ENCODE measurements at places on chromosomes 16 and 17. TPM values are rescaled to one million over a fixed set of nuclear protein-coding genes. Genes with fewer than 3 reads are reported as not detected.

The NCBP3 gene
- polyA plus RNA-seq: 61.6 TPM

DNA sequence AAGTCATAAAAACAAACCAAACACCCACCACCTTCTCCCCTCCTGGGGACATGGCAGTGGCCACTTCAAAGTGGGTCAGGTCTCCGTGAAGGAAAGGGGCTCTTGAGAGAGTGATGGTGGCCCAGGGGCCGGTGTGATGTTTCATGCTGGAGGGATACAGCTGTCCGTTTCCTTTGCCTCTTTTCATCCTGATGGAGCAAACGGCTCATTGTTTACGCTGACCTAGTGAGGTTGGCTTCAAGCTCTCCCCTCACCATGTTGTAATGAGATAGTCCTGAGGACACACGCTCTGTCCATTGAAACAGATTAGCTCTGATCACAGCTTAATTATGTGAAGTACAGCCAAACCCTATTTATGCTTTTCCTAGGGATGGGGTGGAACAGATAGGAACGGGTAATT lies 34.2 kb downstream of the CDH13 start:
- no peak for DNase-seq

DNA sequence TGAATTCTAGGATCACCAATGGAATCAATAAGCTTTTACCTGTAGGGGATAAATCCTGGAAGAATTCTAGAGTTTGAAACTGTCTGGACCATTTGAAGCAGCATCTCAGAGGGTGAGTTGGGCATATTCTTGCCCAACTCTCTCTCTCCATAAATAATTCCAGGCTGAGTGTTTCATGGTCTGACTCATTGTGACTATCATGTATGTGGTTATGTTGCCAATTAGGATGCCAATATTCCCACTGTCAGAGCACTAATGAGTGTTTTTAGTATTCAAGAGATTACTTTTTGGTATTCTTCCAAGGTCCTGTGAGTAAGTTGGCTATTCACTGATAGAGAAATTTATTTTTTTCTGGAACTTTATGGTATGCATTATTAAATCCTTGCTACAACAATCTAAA lies 456.9 kb downstream of the TOX3 start:
- DNase-seq: no peak

DNA sequence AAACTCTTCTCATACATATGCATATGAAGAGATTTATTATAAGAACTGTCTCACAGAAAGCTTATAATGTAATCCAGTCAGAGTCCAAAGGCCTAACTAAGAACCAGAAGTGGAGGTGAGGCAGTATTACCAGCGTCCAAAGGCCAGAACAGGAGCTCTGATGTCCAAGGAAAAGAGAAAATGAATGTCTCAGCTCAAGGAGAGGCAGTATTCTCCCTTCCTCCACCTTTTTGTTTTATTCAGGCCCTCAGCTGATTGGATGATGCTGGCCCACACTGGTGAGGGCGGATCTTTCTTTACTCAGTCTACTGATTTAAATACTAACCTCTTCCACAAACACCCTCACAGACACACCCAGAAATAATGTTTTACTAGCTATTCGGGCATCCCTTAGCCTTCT lies 43.4 kb downstream of the FBXL20 start:
- DNase-seq: no peak

- no peak for DNase-seq
Observed at GRCh38 chr17:12641084-12641483, 24.6 kb upstream of the MYOCD start.

DNA sequence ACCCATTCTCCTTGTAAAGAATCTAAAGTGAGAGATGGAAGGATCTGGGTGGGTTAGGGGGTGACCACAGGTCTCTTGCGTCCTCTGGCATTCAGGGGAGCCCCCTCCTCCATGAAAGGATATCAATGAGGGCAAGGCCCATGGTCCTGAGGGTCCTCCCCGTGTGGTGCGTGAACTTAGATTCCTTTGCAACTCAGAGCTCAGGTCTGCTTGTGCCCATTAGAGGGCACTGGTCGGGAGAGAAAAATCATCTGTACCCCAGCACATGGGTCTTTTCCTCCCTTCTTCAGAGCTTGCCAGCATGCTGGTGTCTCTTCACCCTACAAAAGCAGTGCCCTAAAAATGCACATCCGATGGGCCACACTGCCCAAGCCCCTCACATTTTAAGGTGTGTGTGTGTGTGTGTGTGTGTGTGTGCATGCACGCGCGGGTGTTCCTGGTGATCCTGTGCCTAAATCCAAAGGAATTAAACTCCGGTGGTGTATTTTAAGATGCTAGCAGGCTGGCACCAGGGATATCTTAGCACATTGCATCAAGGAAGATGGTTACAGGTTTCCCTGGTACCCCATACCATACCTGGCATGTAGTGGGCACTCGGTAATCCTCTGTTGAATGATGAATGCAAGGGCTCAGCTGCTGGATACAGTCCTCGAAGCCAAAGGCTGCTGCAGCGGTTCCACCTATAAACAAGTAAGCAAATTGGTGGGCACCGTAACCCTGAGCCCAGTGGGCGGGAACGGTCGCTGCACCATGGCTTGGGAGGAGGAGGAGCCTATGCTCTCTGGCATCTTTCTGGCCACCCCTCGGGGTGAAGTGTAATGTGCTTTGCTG lies 4.7 kb downstream of the C1QTNF1 start:
- DNase-seq: no peak

GRCh38 chr16:88558457-88559442 lies 11.5 kb upstream of the ZC3H18 start:
- peak; percentile 79 for DNase-seq

GRCh38 chr16:23999663-24000062 lies 163.9 kb downstream of the PRKCB start:
- no peak for DNase-seq

- DNase-seq: no peak
Observed at GRCh38 chr17:12320286-12320685, 299.6 kb downstream of the MAP2K4 start.

The TNFRSF13B gene
- 0.59 TPM for polyA plus RNA-seq

DNA sequence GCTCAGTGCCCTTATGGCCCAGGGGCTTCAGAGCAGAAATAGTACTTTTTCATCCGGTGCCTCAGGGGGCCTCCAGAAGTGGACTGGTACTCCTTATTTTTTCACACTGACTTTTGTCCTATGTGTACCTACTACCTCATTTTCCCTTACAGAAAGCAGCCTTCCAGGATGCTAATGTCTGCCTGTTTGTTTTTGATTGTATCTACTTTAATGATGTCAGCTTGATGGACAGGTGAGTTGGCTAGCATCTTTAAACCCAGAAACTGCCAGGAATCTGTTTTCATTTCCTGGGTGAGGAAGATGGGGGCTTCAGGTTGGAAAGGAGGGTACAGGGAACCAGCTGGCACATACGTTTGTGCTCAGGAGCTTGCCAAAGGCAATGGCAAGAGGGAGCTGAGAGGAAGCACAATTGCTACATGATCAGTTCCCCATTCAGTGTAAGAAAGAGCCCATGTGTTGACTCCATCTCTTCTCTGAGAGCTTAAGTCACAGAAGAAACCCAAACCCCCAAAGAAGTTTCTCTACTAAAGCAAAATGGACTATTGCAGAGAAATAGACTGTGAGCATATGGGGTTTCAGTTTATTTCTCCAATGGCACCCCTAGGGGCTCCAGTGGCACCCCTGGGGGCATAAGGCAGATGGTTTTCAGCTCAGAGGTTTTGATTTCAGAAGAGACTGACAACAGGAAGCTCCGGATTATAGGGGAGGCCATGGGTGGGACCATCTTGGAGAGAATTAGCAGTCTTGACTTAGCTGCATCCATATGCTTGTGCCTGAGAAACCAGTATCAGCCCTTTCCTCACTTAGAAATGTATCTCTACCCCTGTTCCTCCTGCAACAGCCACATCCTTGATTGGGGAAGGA lies 16.3 kb downstream of the LIG3 start:
- no peak for DNase-seq

The QPRT gene
- polyA plus RNA-seq: 13.6 TPM

DNA sequence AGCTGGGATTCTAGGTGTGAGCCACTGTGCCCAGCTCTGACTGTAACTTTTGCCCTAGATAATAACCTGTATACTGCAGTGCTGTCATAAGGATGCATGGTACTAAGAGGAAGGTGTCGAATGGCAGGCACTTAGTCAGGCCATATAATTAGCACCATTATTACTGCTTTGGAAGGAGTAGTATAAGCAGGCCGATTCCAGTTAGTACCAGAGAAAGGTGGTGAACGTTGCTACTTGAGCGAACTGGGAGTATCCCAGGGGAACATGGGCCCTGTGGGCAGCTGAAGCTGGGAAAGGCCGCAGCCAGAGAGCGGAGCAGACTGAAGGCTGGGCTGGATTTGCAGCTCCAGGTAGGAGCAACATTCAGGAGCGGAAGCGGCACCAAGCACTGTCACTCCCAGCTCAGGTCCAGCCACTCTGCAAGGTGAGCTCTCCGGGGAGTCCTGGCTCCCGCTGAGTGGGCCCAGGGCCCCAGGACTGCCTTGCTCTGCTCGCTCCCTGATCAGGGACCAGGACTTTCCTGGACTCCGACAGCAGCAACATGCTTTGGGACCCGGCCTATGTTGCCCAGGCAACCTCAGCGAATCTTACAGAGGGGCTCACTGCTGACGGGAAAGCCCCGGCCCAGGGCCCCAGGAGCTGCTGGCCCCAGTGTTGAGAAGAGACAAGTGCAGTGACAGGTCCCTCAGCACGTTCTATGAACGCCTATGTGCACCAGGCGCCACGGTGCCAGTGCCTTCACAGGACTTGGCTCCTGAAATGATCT lies 28.6 kb downstream of the C16orf74 start:
- no peak for DNase-seq

DNA sequence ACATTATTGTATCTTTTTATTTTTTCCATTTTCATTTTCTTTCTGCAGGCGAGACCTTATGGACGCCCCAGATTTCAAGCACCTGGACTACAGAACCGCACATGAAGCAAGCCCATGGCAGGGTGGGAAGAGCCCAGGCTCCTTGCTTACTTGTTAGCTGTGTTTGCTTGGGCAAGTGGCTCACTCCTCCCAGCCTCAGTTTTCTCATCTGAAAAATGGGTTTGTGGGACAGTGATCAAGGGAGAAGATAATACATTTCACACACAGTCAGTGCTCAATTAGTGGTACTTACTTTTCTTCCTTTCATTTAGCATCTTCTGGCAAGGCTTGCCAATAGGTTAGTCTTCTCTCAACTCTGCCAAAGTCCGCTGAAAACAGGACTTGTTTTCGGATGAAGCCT lies 117.5 kb downstream of the IRX3 start:
- DNase-seq: no peak

- DNase-seq: no peak
Observed at GRCh38 chr16:87093804-87094555, 223.2 kb downstream of the C16orf95 start.

GRCh38 chr17:39927929-39928857 lies 661 bp downstream of the LRRC3C start:
- DNase-seq: peak; percentile 40

GRCh38 chr17:10115536-10115932 lies 82.9 kb downstream of the GAS7 start:
- DNase-seq: no peak

The WSCD1 gene
- 33.8 TPM for polyA plus RNA-seq

The CD300LB gene
- 0.30 TPM for polyA plus RNA-seq

The CRHR1 gene
- polyA plus RNA-seq: 0.55 TPM

DNA sequence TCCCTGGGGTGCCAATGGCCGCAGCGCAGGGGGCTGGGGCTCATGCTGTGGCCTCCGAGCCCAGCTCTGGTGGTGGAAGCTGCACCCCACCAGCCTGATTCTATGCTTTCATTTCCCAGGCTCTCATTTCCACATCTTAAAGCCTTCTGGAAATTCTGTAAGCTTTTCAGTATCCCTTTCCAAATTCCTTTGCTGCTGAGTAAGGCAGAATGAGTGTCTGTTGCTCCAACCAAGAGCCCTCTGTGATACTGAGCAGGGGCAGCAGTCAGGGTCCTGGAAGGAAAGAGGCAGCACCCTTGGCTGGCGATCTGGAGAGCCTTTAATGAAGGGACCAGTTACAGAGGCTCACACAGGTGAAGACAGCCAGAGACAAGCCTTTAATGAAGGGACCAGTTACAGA lies 79.5 kb upstream of the FOXF1 start:
- no peak for DNase-seq

GRCh38 chr16:85151603-85152413 lies 39.5 kb upstream of the CIBAR2 start:
- DNase-seq: peak; percentile 76

DNA sequence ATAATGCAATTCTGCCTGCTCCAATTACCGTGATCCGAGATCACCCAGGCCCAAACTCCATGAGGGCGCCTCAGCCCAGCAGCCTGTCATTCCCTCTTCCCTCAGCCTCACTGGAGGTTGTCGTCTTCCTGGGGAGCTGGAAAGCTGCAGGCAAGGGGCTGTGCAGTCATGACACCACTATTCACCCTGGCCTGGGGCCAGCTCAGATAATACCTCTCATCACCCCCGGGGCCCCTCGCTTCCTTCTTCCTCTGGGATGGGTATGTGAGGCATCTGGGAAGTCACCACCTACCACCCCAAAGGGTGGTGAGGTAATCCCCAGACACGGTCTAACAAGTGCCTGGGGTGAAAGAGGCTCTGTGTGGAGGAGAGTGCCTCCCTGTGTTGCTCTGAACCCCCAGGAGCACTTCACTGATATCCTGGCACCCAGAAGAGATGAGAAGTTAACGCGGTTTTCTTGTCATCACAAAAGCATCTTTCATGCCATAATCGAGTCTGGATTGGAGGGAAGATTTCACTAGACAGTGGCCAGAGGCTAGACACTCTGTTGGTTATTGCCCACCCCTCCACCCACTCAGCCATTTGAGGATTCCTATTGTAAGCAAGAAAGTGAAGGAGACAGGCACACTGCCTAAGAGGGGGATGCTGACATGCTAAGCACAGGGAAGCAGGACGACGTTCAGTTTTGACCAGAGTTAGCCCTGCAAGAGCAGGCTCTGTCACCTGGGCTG lies 18.4 kb downstream of the CFAP20 start:
- DNase-seq: no peak

The KCTD19 gene
- 144 TPM for polyA plus RNA-seq

The TEX14 gene
- polyA plus RNA-seq: 96.5 TPM

The STH gene
- polyA plus RNA-seq: not detected

DNA sequence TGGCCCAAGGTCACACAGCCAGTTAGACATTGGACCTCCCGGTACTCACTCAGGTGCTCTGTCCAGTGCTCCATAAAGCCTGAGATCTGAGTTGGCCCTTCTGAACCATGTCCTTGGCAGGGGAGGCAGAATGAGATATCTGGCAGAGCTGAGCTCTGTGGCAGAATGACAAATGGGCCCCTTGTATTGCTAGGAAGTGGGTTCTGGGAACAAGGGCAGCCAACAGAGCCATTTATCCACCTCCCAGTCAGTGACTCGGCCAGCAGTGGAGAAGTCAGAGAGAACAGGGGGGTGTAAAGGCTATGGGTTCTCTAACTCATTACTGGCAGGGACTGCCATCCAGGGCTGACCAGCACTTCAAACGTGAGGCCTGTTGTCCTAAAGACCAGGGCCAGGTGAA lies 117.1 kb upstream of the NLRP1 start:
- no peak for DNase-seq

- DNase-seq: peak; percentile 85
Observed at GRCh38 chr17:15257258-15257788, 7.8 kb downstream of the PMP22 start.

The CDRT4 gene
- 28.3 TPM for polyA plus RNA-seq
